ENCODE measurements at places on chromosomes 1 and 21.

- no peak for DNase-seq
These were observed 27.2 kb upstream of the ATP1A1 start for GRCh38 chr1:116345843-116346242.

DNA sequence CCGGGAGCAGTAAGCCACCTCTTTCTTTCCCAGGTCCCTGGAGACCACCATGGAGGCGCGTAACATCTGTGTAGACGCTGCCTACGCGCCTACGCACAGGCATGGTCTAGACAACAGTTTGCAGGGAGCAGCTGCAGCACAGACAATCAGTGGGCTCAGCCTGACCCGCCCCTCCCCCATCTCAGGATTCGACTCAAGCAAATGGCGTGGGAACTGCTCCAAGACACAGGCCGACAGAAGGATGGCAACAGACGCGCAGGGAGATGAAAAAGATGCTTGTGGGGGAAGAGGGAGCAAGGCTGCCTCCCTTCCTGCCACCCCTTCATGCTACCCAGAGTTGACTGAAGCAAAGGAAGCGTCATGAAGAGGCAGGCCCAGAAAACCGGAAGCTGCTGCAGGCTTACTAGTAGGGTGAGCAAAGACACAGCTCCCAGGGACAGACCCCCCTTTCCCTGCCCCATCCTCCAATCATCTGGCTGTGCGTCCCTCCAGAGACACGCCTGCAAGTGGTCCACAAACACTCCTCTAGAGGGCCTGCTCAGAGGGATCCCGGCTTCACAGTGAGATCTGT lies 19.5 kb downstream of the STK40 start:
- no peak for DNase-seq

DNA sequence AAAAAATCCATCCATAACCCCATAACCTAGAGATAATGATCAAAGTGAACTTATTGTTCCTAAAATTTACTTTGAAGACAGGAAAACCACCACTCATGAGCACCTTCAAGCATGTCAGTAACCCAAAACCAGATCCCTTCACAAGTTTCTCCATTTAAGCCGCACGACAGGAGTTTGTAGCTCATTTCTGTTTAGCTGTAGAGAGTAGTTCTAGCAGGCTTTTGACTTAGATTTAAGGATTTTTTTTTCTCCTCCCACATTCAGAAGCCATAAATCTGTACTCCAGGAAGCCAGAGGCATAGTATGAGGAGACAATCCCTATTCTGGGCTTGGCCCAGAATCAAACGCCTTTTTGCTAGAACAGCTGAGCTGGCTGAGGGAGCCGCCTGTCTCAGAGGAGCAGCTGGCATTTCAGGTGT lies 25.6 kb downstream of the TOMM20 start:
- DNase-seq, result no peak

- no peak for DNase-seq
These were observed 23.1 kb upstream of the TOR3A start for GRCh38 chr1:179058487-179059483.

DNA sequence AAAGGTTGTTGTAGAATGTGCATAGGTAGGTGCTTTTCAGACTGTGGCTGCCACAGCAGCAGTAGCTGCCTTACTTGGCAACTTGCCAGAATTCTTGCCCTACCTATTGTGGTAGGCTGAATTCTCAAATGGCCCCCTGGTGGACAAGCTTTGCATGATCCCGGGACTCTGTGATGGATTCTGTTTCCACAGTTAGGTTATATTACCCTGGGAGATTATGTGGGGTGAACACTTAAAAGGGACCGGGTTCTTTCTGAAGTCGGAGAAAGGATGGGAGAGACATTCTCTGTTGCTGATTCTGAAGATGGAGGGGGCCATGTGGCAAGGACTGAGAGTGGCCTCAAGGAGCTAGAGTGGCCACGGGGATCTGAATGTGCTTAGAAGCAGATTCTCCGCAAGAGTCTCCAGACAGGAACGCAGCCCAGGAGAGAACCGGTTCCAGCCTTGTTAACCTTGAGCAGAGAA lies 32.1 kb upstream of the KCNE1 start:
- peak; percentile 43 for DNase-seq

GRCh38 chr1:226814751-226815537 lies 55.5 kb upstream of the PSEN2 start:
- DNase-seq, result no peak

DNA sequence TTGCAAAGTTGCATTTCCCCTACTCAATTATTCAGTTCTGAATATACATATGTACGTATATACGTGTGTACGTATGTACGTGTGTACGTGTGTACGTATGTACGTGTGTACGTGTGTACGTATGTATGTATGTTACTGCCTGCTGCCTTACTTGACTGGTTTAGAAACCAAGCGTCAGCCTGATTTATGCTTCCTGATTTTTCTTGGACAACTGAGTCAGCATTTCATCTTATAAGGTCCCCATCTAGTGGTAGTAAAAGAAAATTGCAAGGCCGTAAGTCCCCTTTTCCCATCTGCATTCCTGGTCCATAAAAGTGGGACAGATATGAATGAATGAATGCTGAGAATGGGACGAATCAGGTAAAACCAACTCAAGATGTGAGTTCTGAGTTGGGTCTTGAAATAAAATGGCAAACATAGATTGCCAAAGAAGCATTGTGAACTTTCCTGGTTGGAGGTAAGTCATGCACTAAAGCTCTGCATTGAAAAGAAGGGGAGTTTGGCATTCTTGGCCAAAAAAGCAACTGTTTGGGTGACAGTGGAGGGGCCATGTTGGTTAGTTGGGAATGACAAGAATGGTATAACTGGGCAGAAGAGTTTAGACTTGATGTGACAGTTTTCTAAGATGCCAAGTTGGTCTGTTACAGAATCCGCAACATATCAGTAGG lies 76.4 kb upstream of the DNAH14 start:
- DNase-seq, result no peak

DNA sequence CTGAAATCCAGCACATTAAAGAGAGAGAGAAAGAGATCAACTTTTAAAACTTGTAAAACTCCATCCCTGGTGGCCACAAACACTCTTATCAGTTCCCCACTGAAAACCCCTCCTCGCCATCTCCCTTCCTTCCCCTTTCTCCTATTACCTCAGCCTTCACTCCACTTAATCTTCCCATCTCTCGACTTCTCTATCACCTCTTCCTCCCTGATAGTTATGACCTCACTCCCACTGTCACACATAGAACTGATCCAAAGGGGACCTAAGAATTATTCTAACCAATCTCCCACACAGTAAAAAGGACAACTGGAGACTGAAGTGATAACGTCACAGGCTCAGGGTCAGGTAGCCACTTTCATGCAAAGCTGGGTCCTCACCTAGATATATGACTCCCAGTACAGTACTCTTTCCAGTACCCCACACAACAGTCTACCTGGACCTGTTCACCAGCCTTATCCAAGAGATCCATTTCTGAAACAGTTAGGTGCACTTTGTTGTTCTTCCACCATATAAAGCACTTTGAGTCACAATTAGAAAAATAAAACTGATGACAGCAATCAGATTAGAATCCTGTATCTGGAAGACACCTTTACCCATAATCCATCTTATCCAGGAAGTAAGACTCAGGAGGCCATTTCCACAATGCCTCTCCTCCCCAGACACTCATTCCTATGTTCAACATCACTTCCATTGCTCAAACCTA lies 324.8 kb downstream of the SMYD3 start:
- DNase-seq, result no peak

GRCh38 chr1:179923029-179923428 lies 31.6 kb upstream of the CEP350 start:
- no peak for DNase-seq

DNA sequence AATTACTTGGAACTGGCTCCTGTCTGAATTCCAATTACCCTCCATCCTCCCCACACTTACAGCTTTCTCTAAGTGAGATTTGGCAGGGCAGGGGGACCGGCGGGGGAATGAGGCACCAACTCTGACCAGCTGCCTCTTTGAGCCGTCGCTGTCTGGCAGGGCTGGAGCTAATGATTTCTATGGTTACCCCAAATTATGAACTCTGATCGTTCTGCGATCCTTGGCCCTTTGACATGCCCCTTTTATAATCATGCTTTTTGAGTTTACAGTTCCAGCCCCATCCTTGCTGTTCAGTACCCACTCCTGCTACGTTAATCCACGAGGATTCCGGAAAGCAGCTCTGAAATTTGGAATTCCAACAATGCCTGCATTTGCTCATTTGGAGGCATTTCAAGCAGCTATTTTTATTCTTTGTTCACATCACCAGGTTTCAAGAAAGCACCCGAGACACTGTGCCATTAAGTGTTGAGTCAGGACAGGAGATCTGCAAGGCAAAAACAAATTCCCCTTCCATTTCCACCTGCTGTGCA lies 54.6 kb upstream of the LBR start:
- no peak for DNase-seq

DNA sequence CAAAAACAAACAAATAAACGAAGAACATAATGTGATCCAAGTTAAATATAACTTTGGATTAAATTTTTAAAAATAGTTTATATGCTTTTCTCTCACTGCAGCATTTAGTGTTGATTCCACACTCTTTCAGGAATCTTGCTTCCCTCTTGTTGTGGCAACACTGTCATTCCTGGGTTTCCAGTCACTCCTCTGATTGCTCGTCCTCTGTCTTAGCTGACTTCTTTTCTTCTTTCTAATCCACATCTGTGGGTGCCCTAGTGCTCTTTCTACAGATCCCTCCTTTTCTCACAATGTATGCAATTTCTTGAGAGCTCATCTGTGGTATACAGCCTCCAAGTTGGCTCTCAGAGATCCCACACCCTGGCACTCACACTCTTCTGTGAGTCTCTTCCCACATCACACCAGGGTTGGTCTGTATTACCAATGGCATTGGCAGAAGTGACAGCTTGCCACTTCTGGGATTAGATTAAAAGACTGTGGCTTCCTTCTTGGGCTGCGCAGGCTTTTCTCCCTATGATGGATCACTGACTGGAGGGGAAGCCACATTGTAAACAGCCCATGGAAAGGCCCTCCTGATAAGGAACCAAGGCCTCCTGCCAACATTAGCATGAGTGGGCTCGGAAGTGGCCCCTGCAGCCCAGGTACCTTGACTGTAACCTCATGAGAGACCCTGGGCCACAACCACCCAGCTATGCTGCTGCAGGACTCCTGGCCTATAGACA lies 11.5 kb upstream of the MYOC start:
- no peak for DNase-seq

GRCh38 chr1:118298397-118298796 lies 113.4 kb upstream of the SPAG17 start:
- DNase-seq, result no peak

DNA sequence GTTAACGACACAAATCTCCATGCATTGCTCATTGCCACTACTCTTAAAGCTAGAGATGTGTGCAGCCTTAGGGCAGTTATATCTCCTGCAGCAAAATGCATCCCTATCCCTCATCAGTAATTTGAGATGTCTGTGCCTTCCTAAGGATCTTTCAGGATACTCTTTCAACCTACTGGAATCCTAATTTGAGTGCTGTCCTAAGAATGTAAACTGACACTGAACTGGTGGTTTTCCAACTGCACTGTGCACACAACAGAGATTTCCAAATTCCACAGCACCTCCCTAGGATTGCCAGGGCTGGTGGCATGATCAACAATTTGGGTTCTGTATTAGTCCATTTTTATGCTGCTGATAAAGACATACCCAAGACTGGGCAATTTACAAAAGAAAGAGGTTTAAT lies 193.9 kb downstream of the LTN1 start:
- DNase-seq, result no peak

- DNase-seq, result no peak
These were observed 49.4 kb upstream of the RGS7 start for GRCh38 chr1:241406421-241406820.

GRCh38 chr1:76543495-76543894 lies 323.8 kb upstream of the ST6GALNAC5 start:
- no peak for DNase-seq

GRCh38 chr1:216710598-216711333 lies 12.5 kb downstream of the ESRRG start:
- no peak for DNase-seq

- DNase-seq, result no peak
These were observed 63.4 kb downstream of the OPTC start for GRCh38 chr1:203557390-203557789.

DNA sequence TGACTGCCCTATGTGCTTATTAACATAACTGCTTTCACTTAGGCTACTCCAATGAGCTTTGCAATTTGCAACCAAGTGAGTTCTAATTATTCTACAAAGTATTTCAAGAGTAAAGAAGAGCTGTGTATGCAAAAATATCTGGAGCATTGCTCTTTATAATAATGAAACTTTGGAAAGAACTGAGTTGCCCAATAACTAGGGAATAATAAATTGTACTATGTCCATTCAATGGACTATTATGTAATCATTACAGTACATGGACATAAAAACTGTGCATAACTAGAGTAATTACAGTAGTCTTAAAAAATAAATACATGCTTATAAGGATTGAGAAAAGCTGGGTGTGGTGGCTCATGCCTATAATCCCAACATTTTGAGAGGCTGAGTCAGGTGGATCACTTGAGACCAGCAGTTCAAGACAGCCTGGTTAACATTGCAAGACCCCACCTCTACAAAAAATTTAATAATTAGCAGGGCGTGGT lies 70.3 kb upstream of the JAK1 start:
- no peak for DNase-seq

- no peak for DNase-seq
These were observed 73.2 kb upstream of the GADD45A start for GRCh38 chr1:67611846-67612245.

GRCh38 chr1:41383094-41383852 lies 22.0 kb downstream of the FOXO6 start:
- no peak for DNase-seq

GRCh38 chr1:115908565-115909274 lies 67.6 kb upstream of the SLC22A15 start:
- no peak for DNase-seq

DNA sequence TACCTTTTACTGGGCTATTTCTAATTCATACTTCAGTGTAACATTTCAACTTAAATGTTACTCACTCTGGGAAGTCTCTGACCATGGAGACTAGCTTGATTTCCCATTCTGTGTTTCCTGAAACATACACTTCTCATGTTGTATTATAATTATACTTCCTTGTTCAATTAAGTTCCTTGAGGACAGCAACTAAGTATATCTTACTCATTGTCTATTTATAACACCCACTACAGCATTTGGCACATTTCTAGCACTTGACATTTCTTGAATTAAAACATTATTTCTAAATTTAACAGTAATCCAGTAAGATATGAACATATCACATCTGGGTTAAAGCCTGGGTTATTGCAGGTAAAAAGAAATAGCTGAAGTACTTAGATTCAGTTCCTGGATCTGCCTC lies 32.4 kb upstream of the F13B start:
- DNase-seq, result no peak

DNA sequence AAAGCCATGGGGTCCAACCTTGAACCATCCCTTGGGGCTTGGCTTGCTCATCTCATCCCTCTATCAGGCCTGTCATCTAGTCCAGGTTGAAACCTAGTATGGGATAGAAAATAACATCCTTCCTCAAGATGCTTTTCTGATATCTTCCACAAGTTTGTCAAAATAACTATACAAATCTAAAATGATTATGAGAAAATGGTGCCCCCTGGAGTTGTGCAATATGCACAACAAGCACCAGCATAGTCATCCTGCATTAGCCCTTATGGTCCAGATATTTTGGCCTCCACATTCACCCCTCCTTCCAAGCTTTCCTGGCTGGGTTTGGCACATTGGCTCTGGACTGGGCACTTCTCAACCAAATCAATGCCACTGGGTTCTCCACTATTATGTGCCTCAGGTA lies 101.2 kb downstream of the TBX19 start:
- no peak for DNase-seq
